ENCODE measurements at places on chromosomes 2 and 18.
A peak's percentile ranks its signal among the peaks of the same experiment; 100 is the strongest.

- no peak for DNase-seq
Observed at GRCh38 chr18:23356424-23356823, 96.7 kb upstream of the RIOK3 start.

DNA sequence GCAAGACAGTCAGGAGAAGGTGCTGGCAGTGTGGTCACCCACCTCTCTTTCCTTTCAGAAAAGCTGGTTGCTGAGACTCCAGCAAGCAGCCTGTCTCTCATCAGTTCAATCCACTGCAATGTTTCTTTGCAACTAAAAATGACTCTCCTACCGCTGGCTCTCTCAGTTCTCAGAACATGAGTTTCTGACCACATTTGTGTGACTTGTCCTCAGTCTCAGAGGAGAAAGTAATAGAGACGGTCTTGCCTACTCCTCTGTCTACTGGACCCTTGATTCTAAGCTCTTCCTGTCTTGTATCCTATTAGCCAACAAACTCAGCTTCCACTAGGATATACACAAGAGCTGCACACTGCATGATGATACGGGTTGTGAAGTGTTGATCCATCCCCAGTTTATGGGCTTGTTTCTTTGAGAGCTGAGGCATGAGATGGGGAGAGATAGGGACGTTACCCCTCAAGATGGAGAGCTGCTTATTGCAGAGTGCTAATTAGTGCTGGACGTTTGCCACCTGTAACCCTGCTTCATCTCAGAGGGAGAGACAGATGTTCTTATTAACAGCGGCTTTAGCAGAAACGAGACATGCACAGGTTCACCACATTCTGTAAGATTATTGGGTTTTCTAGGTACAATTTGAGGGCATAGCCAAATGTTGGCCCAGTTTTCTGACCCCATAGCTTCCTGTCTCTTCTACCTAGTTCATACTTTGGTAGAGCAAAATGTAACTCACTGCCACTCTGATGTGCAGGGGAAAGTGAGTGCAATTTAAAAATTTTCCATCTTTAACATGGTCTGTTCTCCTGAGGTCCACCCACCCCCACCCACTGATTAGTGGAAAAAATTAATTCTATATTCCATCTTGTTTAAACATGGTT lies 32.4 kb upstream of the YWHAQ start:
- DNase-seq: peak; percentile 85

DNA sequence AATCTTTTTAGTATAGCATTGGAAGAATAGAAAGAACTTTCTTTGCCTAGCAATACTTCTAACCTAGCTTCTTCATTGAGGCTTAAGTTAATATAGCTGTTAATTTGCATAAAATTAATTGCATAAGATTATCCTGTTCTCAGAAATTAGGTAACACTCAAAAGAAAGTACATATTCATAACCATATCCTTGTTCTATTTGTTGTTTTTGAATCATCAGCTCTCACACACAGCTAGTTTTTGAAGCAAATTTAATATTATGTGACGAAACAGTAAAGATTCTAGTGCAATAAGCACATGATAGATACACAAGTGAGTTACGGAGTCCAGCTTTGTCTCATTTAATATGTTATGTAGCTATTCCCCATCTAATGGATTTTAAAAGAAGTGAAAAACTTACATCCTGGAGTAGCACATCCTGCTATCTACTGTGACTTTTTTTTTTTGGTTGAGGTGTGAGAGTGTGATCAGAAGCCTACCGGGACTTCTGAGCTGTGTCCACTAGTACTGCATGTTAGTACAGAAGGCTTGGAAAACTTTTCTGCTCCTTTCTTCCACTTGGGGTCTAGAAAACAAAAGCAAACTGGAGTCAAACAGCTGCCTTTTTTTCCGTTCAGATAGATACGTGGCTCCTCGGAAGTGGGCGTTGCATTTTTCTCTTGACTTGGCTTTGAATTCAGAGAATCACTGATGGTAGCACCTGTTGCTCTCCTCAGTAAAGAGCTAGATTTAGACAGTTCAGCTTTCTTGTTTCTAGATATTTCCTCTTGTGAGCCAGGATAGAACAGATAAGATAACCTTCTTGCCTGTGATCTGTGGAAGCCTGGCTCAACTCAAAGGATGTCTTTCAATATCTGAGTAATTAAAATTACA lies 27.2 kb downstream of the KDM3A start:
- no peak for DNase-seq

GRCh38 chr18:27854631-27855030 lies 322.3 kb downstream of the CDH2 start:
- no peak for DNase-seq

GRCh38 chr18:47404845-47405244 lies 153.4 kb upstream of the SKOR2 start:
- no peak for DNase-seq

All from GM12865 (cell line).